ENCODE measurements at places on chromosomes 4 and X.
A peak's percentile ranks its signal among the peaks of the same experiment; 100 is the strongest.

- no peak for DNase-seq
Measured at GRCh38 chr4:15130441-15130840, 128.2 kb downstream of the CPEB2 start.

GRCh38 chrX:74853255-74853654, 72.0 kb downstream of the NEXMIF start:
- DNase-seq = no peak

DNA sequence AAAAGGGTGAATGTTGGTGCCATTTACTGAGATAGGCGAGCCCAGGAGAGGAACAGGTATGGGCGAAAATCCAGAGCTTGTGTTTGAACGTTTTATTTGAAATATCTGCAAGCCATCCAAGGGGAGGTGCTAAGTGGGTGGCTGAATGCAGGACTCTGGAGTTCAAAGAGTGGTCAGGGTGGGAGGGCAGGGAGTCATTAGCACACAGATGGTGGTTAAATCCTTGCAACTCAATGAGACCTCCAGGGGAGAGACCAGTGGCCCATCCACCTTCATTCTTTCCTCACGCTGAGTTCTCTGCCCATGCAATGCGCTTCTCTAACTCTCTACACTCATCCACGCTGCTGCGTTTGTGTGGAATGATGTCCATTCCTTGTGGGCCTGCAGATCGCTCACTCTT, 101.1 kb downstream of the VCX3B start:
- DNase-seq = no peak

- DNase-seq = no peak
Measured at GRCh38 chr4:16897991-16898827, at the start of gene LDB2. Gene LDB2 (minus strand): TSS chr4:16898645.

GRCh38 chrX:149992918-149993317, 54.6 kb upstream of the EOLA2 start:
- no peak for DNase-seq

- DNase-seq = peak; percentile 74
Measured at GRCh38 chr4:112234952-112235609, 3.5 kb downstream of the AP1AR start.

DNA sequence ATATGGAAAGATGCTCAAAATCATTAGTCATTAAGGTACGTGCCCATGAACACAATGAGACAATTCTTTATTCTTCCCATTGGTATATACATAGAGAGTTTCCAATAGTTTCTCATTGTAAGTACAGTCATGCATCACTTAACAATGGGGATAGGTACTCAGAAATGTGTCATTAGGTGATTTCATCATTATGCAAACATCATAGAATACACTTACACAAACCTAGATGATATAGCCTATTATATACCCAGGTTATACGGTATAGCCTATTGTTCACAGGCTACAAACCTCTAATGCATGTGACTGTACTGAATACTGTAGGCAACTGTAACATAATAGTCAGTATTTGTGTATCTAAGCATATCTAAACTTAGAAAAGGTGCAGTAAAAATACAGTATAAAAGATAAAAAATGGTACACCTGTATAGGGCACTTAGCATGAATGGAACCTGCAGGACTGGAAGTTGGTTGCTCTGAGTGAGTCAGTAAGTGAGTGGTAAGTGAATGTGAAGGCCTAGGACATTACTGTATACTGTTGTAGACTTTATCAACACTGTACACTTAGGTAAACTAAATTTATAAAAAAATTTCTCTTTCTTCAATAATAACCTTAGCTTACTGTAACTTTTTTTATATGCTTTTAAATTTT, 49.6 kb downstream of the KLHL13 start:
- DNase-seq = no peak

DNA sequence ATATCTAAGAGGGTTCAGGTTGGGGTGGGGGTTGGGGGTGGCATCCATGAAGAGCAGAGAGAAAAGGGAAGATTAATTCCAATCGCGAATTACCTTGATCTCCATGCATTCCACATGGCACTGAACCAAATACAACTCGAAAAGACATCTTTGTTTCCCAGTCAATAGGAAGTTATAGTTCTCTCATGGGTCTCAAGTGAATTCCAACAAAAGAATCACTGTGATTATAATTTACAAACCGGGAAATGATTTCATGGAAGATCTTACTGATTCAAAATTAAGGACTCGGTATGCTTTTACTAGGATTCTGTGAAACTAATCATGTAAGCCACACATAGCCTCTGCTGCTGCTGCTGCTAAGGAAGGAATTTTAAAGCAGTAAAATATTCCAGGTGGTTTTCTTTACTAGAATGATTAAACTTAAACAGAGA, 26.6 kb upstream of the AMELX start:
- no peak for DNase-seq

- DNase-seq = no peak
Measured at GRCh38 chr4:111979921-111980320, 165.3 kb upstream of the FAM241A start.

- no peak for DNase-seq
Measured at GRCh38 chr4:146263793-146264192, 49.5 kb downstream of the REELD1 start.

GRCh38 chr4:11014199-11014598, 329.6 kb upstream of the CLNK start:
- DNase-seq = no peak

DNA sequence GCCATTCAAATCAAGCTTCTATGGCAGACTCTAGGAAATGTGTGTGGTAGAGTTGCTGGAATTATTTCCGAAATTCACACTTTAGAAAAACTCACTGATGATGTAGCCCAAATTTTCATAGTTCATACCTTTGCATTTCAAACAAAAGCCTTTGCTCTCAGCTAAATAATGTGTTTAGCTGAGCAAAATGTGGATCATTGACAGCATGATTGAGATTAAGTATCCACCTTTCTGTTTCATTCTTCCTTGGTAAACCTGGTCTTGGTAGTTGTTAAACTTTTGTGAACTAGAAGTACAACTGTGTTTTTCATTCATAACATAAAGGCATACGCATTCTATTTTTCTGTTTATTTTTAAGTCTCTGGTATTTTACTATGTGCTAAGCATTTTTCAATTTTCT, 7.2 kb downstream of the PCDH7 start:
- no peak for DNase-seq

DNA sequence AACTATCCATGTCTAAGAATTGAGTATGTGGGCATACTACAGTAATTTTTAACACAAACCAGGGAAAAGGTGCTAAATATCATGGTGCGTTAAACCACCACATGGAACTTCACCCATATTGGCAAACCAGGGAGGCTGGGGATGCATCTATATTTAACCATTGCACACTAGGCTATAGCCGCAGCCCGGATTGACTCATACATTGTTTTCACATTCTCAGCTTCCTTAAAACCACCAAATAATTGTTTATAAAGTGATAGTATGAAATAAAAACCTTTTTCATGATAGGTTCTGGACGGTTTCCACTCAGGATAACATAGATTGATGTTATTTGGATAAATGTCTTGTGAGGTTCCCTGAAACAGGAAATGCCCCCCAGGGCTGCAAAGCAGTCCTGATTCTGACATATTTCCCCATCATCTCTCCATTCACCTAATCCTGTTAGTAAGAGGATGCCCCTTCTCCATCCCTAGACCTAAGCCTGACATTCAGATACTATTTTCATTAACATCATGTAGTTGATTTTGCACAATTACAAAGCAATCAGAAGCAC, 7.9 kb downstream of the COL25A1 start:
- DNase-seq = no peak

DNA sequence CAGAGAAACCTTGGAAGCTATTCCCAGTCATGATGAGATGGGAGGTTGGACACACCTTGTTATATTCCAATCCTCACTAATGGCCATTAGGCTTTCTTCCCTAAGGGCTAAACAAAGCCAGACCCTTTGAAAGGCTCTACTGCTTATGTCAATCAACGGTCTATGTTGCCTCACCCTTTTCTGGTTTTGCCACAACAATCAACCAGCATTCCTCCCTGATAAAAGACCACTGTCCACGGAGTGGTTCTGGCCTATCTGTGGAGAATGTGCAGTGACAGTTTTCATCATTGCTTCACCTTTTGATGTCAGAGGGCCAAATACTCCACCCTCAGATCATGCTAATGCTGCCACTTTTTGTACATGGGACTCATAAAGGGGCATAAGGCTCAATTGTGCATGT, 913.4 kb downstream of the RPA4 start:
- DNase-seq = no peak

DNA sequence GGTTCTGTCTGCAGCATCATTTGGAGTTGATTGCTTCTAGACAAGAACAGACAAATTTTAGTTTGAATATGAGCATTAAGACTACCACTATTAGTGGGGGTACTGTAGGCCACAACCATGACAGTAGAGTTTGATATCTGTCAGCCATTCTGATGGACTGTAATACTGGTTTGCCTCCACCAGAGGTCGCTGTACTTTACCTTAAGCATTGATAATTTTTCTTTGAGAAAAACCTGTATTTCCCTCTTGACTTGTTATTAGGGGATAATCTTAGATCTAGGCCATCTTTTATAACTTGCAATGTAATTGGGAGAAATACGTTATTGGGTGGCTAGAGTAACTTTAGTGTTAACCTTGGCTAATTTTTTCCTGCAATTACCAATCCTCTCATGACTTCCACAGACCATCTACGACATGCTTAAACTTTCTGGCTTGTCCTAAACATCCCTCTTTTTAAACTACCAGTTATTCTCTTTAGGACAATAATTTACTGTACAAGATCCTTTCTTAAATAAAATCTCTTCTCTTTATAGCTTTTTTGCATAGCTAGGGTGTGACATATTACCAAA, 562.4 kb downstream of the MAGEB5 start:
- no peak for DNase-seq

Data from CD4-positive, alpha-beta T cell treated with Interleukin-17A for 1 hour (primary cell).